ENCODE measurements at places on chromosomes 3 and 15.

DNA sequence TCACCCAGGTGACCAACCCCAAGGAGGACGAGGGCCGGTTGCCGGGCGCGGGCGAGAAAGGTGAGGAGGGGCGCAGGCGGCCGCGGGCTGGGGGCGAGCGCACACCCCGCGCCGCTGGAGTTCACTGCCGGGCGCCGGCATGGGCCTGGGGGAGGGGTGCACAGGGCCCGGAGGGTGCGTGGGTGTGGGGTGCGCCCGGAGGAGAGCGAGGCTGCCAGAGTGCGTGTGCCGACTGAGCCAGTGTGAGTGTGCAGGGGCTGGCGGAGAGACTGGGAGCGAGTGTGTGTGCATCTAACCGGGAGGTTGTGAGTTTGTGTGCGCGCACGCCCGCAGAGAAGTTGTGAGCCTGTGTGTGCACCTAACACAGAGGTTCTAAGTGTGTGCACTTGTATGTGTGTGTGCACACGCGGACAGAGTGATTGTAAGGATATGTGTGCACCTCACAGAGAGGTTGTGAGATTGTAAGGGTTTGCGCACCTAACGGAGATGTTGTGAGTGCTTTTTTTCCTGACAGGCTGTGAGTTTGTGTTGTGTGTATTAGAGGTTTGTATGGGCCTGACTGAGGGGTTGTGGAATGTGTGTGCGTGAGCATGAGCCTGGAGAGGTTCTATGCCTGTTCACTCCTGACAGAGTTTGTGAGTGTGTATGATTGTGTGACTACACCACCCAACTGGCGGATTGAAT is 681 bp downstream of the CTDSPL start:
- no peak for DNase-seq

DNA sequence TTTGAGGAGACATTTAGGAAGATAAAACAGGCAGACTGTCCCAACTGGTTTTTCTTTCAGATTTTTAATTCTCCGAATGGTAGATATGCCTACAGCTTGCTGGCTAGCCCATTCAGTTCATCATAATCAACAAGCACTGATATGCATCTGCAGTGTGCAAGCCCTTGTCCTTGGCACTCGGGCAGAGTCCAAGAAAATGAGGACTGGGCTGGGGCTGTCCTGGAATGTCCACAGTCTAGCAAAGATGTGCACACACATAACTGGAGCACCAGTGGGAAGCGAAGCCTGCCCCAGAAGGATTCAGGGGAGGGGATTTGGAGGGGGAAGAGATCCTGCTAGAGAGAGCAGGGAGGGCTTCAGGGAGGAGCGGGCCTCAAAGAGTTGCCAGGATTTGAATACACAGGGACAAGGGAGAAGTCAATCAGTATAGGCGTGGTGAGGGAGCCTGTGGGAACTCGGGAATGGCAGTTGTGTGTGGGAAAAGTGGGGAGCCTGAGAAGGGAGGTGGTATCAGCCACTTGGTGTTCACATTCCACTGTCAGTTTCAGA is 8.7 kb downstream of the FAH start:
- no peak for DNase-seq

DNA sequence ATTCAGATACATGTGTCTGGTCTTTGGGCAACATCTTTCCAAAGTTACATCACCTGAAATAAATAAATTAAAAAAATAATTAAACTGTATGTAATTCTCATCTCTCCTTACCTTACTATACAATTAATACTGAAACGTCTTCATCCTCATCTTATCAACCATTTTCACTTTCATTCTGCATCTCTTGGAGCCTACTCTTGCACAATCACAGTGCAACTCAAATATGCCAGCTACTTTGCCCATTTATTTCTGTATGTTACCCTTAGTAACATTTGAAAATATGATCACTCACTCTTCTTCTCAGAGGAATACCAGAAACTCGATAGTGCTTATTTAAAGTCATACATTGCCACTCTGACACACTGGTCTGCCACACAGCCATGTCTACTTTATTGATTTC is 1357.1 kb upstream of the CADM2 start:
- DNase-seq, result no peak

DNA sequence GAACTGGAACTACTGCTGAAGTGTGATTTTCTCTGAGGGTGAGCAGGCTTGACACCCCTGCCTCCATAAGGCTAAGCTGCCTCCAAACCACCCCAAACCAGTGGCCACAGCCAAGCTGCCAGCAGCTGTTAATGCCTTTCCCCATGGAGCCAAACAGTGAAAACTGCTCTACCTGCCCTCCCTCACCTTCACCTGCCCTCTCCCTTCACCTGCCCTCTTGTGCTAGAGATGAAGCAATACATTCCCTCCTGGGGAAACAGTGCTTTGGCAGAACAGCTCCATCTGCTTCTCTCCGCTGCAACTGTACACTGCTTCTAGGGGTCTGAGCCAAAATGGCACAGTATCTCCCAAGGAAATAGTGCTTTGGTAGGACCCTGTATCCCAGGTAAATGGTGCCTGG is 374.1 kb downstream of the FHIT start:
- DNase-seq, result no peak

DNA sequence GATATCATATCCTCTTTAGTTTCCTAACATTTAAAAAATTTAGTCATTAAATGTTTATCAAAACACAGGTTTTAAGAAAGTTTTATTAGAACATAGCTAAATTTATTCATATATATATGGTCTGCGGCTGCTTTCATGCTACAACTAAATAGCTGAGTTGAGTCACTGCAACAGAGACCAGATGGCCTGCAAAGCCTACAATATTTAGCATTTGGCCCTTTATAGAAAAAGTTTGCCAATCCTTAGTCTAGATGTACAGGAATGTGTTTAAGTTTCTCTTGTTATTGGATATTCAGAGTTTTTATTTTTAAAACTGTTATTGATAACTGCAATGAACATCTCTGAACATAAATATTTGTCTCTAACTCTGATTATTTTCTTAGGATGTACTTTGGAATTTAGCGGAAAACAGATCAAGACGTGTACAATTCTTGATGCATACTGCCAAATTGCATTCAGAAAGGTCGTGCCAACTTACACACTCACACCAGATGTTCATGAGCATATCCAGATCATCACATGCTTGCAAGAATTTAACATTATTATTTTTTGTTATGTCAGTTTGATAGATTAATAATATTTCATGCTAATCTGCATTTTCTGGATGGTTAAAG is 157.9 kb downstream of the STAC start:
- DNase-seq, result no peak

DNA sequence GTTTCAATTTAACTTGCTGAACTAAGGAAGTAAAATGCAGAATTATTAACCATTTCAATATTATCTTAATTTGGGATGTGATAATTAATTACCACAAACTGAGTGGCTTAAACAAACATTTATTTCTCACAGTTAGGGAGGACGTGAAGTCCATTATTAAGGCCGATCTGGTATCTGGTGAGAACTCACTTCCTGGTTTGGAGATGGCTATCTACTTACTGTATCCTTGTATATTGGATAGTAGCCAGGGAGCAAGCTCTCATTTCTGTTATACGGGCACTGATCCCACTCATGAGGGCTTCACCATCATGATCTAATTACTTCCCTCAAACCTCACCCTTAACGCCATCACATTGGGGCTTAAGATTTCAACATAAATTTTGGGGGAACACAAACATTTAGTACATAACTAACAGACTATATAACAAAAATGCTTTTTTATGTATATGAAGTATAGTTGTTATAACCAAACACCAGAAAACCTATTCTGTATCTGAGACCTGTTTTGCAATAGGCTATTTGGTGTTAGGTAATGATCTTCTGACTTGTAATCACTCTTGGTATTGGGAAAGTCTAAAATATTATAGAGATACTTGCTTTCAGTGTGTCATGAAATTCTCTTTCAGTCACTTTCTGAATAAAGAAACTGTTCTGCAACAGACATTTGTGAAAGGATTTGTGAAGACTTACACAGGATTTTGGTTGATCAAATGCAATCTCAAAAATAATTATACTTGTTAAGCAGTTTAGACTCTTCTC is 4.7 kb upstream of the KPNA4 start:
- no peak for DNase-seq

- DNase-seq, result no peak
These were observed 39.7 kb upstream of the PYGO1 start for GRCh38 chr15:55627730-55628368.

GRCh38 chr3:125120379-125121122 is 64.8 kb upstream of the HEG1 start:
- DNase-seq, result no peak

DNA sequence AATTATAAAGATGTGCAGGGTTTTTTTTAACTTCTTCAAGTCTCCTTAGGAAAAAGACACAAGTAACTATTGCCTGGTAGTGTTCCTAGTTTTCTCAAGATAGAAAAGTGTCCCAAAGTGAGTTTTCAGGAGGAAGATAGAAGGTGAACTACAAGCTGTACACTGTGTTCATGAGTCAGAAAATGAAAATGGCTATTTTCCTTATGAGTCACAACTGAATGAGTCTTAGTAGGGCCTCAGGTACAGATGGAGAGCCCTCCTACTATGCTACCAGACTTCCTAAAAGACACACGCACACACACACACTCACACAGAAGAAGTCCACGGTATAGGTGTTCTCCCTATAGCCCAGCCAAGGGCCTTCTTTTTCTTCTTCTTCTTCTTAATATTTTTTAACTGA is 3.1 kb downstream of the MYO1E start:
- no peak for DNase-seq

DNA sequence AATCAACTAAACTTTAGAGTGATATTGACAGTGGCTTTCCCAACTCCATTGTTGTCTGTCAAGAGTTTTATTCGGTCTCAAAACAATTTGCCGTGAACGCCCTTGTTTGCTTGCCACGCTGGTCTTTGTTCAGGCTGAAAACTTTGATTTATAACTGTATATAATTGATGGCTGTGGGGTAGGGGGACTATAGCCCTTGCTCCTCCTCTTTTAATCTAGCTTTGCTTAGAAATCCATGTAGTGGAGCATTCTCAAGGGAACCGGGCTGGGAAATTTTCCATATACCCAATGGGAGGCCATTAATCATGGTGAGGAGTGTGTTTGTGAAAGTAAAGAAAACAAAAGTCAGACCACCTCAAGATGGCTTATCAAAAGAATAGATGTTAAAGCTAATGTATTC is 339.8 kb upstream of the RARB start:
- no peak for DNase-seq

DNA sequence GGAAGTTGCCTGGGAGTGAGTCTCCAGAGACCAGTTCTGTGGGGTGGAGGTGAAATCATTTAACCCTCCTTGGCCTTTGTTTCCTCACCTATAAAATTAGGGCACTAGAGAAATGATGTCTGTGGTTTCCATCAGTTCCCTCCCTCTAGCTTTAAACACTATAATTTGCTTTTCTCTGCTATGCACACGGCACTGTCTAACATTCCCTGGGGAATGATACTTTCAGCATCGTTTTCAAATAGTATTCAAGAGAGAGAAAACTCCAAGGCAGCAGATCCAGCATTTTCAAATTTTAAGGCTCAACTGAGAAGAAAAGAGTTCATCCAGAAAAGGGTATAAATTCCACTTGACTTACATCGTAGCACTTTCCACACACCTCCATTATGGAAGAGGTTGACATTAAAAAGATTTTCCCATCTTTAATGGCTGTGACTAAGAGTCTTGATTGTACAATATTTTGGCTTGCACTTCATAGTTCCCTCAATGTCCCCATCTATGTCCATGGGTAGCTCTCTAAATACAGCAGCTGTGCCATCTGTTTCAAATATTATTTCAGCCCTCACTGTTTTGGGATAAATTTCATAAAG is 137.7 kb upstream of the ZPLD1 start:
- DNase-seq, result no peak

GRCh38 chr3:133296981-133297380 is 102.9 kb upstream of the BFSP2 start:
- no peak for DNase-seq

- no peak for DNase-seq
These were observed 116.0 kb downstream of the GMNC start for GRCh38 chr3:190746531-190746930.

DNA sequence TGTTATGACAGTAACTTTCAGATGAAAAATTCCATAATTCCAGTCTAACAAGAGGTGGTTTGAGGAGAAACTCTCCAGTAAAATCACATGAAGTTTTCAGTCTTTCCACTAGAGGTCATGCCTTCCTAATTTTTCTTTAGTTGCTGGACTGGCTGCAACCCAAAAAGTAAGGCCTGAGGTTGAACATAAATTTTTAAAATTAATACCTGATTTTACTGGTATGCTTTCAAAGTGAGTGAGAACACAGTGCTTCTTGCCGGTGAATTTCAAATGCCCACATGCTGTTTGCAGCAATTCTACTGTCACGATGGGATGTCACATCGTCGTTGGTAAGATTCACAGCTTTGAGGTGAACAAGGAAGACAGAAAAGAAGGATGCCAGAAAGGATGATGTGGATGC is 89.0 kb upstream of the FGF12 start:
- DNase-seq, result no peak

DNA sequence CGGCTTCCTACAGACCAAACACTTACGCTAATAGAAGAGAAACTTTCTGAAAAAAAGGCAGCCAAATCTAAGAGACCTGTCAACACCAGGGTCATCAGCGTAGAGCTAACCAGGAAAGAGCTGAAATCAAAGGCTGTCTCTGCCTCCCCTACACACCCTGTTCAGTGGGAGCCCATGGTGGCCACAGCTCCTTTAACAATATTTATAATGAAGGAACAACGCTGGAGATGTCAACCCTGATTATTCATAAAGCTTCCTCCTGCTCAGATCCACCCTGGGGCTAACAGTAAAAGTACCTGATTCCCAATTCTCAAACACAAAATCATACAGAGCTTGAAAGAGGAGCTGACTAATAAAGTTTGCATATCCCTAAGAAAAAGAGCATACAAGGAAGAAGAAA is 133.7 kb downstream of the ANXA2 start:
- DNase-seq, result no peak

DNA sequence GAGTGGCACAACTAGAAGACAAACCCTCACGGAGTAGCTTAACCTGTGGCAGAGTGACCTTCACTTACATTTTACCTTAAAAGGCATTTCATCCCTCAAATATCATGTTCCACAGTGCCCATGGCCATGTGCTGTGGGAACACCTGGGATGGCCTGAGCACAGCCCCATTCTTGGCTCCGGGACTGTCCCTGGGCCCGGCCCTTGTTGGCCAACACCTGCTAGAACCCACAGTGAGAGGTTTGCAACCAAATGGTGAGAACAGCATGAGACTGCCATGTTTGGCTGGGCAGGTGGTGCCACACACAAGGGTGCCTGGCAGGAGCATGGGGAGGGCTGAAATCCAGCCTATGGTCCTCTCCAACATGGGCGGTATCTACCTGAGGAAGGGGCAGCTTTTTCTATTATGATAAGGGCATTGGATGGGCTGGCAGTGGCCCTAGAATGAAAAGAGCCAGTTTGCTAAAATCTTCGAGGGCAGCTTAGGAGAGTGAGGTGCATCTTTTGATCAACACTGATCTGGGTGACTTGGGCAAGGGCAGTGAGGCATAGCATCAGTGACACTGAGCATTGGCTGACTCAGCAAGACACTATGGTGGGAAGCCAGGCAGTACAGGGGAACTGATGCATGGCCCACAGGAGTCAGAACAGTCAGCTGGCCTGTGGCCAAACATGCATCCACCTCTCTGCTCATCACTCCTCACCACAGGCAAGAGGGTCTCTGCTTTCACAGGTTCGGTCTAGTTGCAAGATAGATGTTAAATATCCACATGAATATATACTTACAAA is 53.9 kb downstream of the SYNM start:
- DNase-seq, result no peak

- no peak for DNase-seq
These were observed 151.8 kb downstream of the MYRIP start for GRCh38 chr3:39961230-39961629.

- no peak for DNase-seq
These were observed 180.1 kb upstream of the KBTBD8 start for GRCh38 chr3:66817951-66818557.
